CD4-positive, alpha-beta T cell treated with Interleukin-17A for 1 hour (primary cell): ENCODE measurements at places on chromosomes 1 and 21.

DNA sequence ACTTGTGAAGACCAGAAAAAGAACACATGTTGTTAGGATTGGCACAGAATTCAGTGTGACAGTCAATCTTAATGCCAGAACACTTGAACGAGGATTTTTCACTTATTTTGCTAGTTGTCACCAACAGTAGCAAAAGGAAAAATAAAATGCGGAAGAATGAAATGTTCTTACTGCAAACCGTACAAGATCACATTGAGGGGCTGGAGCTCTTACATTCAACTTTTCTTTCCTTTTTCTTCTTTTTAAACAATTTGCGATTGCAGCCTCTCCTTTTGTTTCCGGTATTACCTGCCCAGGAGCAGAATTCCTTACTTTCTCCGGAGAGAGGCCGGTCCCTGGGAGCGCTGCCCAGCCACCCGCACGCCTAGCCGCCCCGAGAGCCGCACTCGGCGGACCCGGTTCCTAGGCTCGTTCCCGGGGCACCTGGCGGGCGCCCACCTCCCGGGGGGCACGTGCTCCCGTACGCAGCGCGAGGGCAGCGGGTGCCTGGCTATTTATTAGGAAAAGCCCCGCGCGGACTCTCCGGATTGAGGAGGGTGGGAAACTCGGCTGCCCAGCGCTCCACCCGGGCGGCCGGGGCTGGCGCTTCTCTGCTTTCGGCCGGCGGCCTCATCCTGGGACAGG, 1.2 kb upstream of the CAMTA1 start:
- no peak for DNase-seq

DNA sequence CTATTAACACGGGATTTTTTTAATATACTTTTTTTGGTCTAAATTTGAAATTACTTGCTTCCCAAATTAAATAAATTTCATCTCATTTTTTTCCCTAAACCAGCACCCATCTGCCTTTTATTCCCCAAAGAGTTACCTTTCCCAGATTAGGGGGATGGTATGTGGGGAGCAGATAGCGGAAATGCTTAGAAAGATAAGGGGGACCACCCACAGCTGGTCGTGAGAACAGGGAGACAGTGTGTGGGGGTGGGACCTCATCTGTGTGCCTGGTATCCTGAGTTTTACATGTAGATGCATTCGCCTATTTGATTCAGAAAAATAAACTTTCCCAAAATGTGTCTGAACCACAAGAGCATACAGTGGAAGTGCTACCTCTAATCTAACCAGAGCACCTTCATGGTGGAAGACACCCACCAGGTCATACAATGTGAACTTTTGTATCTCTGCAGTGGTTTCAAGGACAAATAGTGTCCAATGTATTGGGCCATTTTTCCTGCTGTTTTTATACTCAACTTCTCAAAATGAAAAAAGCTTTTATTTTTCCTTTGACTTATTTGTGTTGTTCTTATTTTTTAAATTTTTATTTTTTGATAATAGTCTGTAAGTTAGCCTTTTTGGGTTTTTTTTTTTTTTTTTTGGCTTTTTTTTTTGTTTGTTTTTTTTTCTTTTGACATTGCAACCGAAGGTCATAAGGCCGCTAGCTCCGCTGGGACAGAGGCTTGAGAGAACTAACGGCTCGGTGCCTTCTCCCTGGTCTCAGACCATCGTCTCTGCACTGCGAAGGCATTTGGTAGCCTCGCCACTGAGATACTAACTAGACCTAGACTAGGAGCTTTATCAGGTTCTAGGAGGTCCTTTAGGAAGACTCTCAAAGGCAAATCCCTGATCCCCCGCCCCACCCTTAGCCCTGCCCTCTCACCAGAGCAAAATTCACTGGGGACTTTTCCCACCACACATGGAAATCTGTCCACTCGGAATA, 263.2 kb downstream of the TM2D1 start:
- DNase-seq: no peak

GRCh38 chr1:201016211-201016651, 7.3 kb downstream of the KIF21B start:
- no peak for DNase-seq

- no peak for DNase-seq
These were observed 280 bp downstream of the CREB3L4 start for GRCh38 chr1:153968000-153968363.

GRCh38 chr1:56799605-56800400, 19.4 kb downstream of the FYB2 start:
- DNase-seq: no peak

DNA sequence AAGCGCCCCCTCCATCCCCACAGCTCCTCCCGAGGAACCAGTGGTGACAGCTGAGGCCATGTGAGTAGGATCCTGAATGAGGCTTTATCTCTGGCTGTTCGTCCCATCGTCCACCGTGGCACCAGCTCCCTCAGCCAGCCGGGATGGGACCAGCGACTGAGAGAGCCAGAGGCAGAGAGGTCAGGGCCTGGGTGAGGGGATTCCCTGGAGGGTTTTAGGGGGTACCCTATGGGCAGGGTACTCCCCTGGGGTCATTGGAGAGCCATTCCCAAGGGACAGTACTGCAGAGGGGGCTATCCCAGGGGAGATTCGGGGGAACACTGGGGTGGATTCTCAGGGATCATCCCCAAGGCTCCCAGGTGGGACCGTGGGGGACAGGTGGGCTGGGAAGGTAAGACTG, 2.4 kb downstream of the TMEM125 start:
- DNase-seq: no peak

GRCh38 chr1:211334986-211335385, 8.4 kb downstream of the TRAF5 start:
- no peak for DNase-seq

DNA sequence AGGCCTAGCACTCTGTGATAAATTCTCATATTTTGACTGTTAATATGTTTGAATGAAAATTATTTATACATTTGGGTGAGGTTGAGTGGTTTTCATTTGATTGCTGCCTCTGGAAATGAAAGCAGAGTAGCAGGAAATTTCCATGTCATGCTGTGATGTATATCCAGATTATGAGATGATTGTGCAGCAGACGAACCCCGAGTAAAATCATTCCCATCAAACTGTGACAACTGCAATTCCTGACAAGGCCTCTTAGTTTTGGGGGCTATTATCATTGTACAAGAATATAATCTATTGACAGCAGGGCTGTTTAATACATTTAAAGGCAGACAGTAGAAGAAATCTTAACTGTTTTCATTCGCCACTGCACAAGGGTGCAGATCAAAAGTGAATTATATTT, 134.8 kb downstream of the ATG4C start:
- no peak for DNase-seq

GRCh38 chr1:151282883-151283725, 1.0 kb downstream of the ZNF687 start:
- peak; percentile 30 for DNase-seq

- no peak for DNase-seq
These were observed 7.6 kb downstream of the TAGLN2 start for GRCh38 chr1:159917533-159918351.

GRCh38 chr1:152961226-152961891, 9.1 kb upstream of the SPRR4 start:
- no peak for DNase-seq
